ENCODE measurements at places on chromosomes 11 and 22.
A peak's percentile ranks its signal among the peaks of the same experiment; 100 is the strongest.

DNA sequence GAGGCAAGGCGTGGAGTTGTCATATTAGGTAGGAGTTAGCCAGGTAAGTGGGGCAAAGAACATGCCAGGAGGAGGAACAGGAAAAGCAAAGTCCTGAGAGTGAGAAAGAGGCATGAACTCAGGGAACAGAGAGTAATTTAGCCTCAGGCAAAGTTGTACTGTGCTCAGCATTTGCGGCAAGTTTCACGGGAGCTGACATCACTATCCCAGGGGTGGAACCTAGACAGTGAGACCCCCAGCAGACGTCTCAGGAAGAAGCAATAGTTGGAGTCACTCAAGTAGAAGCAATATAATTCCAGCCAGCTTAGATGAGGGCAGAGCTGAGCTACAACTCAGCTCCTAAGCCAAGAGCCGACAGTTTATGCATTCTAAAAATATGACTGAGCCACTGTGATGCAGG, 426.0 kb upstream of the ISX start:
- DNase-seq: no peak

DNA sequence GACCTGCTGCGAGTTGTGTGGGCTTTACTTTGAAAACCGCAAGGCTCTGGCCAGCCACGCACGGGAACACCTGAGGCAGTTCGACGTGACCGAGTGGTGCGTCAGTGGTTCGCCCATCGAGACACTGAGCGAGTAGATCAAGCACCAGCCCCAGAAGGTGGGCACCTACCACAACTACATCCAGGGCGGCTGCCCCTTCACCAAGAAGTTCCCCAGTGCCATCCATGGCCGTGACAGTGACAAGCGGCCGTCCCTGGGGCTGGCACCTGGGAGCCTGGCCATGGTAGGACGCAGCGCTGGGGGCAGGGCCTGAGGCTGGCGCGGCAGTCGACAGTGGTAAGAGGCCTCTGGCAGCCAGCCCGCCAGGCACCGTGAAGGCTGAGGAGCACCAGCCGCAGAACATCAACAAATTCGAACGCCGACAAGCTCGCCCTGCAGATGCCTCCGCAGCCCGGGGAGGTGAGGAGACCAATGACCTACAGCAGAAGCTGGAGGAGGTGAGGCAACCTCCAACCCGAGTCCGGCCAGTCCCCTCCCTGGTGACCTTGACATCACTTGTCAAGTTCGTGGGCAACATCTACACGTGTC, 545.2 kb upstream of the CCDC179 start:
- DNase-seq: no peak

GRCh38 chr22:20955548-20955947, 11.5 kb upstream of the AIFM3 start:
- DNase-seq: no peak

GRCh38 chr11:66857234-66857926, 516 bp downstream of the LRFN4 start:
- DNase-seq: no peak

DNA sequence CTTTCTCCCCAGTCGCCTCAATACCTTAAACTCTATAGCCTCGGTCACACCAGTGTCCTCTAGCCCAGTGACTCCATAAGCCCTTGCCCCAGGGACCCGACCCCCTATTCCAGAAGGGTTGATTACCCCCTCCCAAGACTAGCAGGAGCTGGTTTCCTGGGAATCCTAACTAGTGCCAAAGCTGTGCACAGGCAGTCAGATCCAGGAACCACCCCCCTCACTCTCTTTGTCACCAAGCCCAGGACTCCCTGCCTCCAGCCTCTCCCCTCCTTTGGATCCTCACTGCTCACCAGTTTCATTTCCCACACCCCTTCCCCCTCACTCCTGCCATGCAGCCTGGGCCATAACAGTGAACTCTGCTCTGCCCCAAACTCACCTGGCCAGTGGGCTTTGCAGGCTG, 9.8 kb downstream of the LTBP3 start:
- DNase-seq: no peak

DNA sequence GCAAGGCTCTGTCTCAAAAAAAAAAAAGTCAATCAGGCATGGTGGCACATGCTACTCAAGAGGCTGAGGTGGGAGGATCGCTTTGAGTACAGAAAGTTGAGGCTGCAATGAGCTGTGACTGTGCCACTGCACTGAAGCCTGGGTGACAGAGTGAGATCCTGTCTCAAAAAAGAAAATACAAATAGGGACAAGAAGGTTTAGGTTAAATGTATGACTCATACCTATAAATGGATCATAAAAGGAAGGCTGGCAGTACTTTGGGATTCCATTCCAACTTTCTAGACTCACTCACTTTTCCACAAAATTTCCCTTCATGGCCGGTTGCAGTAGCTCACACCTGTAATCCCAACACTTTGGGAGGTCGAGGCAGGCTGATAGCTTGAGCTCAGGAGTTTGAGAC, 25.6 kb upstream of the OSBP start:
- DNase-seq: no peak

- no peak for DNase-seq
Observed at GRCh38 chr22:48451891-48452290, 1375.8 kb downstream of the BRD1 start.

DNA sequence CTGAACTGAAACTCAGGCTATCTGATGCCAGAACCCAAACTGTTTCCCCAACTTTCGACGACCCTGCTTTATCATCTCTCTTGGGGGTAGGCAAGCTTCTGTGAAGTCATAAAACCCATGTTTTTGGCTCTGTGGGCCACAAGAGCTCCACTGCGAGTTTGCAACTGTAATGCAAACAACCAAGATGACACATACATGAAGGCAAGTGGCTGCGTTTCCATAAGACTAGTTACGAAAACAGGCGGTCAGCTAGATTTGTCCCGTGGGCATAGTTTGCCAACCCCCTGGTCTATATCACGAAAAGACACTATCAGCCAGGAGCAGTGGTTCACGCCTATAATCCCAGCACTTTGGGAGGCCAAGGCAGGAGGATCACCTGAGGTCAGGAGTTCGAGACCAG, 37.5 kb downstream of the TPST2 start:
- no peak for DNase-seq

GRCh38 chr22:38753948-38754750, 1.6 kb downstream of the SUN2 start:
- DNase-seq: no peak

- peak; percentile 16 for DNase-seq
Observed at GRCh38 chr22:30694171-30694639, 469 bp upstream of the OSBP2 start.

DNA sequence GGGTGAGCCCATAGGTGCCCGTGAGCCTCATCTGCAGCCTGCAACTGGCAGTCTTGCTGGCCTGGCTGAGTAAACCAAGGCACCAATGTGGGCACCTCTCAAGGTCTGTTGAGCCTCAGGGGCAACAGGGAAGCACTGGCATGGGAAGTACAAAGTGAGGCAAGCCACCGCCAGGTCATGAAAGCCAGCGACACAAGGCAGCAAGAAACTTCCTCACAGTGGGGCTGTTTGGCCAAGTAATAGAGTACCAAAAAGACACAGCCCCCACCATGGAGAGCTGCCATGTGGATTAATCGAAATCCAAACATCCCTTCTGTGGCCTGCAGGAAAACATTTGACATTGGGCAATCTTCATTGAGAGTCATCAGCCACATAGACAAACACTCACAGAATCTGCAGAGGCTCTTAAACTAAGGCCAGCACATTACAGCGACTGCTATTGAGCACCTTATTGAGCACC, 43.6 kb upstream of the FIBIN start:
- DNase-seq: no peak

DNA sequence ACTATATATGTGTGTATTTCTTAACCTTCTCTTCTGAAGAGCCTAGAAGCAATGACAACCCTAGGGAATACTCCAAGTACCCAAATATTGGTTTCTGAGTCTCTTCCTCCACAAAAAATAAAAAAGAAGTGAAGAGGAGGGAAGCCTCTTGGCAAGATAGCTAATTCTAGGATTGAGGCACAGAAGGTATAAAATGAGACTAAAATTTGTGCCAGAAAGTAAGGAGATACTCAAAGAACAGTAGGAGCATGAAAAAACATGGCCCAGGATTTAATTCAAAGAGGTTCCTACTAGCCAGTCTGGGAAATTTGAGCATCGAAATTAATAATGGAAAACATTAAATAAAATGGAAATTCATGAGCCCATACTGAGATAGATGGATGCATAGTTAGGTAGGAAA, 112.1 kb downstream of the PAX6 start:
- no peak for DNase-seq

DNA sequence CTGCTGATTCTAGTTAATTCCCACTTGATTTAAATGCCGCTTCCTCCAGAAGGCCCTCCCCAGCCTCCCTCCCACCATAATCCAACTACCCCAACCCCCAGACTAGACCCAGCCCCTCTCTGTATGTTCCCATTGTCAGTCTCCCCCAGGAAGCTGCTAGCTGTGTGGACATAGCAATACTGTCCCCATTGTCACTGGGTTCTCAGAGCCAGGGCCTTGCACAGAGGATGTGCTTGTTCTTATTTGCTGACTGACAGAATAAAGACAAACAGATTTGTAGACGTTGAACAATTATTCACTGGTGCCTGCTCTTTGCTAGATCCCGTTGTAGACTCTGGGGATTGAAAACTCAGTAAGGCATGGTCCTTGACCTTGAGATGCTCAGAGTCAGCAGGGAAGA, 45.7 kb upstream of the NAV2 start:
- no peak for DNase-seq

- DNase-seq: no peak
Observed at GRCh38 chr11:20258376-20258895, 98.2 kb upstream of the DBX1 start.

DNA sequence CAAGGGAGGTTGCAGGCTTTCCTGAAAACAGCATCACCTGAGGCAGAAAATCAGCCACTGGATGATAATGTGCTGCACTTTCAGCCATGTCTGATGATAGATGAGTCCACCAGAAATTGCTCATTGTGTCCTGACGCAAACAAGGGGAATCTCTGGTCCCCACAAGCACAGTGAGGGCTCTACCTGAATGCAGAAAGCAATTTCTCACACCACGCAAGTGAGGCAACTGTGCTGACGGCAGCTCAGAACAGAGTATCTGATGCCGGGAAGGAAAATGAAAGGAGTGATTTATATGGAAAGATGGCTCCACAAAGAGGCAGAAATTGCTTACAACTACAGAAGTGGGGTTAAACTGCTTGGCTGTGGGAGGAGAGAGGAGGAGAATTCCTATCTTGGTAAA, 867.1 kb downstream of the OPCML start:
- DNase-seq: no peak

DNA sequence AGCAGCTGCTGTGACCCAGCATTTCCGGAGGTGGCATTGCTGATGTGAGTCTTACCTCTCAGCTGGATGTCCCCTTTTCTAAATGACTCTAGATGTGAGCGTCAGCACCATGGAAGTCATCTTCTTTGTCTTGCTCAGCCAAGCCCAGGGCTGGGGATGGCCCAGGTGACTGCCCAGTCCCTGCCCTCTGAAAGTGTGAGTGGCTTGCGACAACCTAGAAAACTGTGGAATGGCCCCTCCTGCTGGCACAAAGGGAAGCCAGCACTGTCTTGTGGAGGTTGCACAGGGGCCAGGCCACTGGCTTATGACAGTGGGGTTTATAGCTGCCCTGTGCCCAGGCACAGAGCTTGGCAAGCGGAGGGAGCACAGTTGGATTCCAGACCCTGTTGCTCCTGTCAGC, 6.2 kb downstream of the TUB start:
- DNase-seq: no peak

DNA sequence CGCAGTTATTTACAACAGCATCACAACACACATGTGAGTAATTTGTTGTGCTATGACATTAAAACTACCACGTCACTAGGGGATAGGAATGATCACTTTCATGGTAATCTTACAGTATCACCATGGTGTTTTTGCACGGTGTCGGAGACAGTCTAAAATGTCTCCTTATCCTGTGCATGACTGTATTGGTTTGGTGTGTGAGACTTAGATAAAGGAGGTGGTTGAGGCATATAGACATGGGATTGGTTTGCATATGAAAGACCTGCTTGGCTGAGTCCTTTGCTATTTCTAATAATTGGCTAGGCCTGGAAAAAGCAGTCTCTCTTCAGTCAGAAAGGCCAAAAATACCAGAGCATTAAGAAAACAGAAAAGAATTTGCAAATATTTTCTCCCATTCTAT, 30.2 kb downstream of the MSANTD4 start:
- no peak for DNase-seq

GRCh38 chr22:42813501-42813900, 43.6 kb downstream of the ARFGAP3 start:
- no peak for DNase-seq

GRCh38 chr11:2365571-2366210, 11.4 kb upstream of the CD81 start:
- DNase-seq: no peak

GRCh38 chr11:61910187-61911127, 6.9 kb downstream of the RAB3IL1 start:
- no peak for DNase-seq

- DNase-seq: no peak
Observed at GRCh38 chr11:11580012-11580411, 41.8 kb downstream of the GALNT18 start.

- no peak for DNase-seq
Observed at GRCh38 chr11:9750551-9750950, 86.7 kb downstream of the SWAP70 start.

GRCh38 chr11:35752115-35752514, 89.5 kb downstream of the TRIM44 start:
- DNase-seq: no peak
